IPS DF 6.9 (cell line): ENCODE measurements at places on chromosomes 4 and X.

DNA sequence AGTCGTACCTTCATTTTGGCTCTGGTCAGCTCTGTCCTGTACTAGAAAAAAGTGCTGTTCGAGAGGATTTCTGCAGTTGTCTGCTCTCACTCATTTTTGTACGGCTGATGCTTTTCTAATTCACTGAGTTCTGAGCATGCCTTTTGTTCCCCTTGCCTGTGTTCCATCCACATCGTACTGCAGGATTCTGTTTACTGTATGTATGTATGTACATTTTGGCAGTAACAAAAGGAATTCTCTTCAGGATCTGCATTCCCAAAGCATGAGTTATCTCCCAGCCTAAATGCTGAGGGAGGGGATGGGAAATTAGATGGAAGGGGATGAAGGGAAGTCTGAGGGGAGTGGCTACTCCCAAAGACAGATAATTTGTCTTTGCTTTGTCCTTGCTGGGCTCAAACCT, 87.6 kb downstream of the GBA3 start:
- H3K4me1 ChIP-seq, result no peaks in the 10 kb centered on the region
- no peak overlapping the region for H3K4me3 ChIP-seq
- DNase-seq, result no peak
- no peaks in the 10 kb centered on the region for H3K36me3 ChIP-seq

GRCh38 chr4:165972747-165973146, 99.7 kb downstream of the TLL1 start:
- no peak overlapping the region for H3K27ac ChIP-seq
- H3K4me3 ChIP-seq, result no peak overlapping the region
- no peaks in the 10 kb centered on the region for H3K4me1 ChIP-seq
- no peaks in the 10 kb centered on the region for H3K36me3 ChIP-seq

DNA sequence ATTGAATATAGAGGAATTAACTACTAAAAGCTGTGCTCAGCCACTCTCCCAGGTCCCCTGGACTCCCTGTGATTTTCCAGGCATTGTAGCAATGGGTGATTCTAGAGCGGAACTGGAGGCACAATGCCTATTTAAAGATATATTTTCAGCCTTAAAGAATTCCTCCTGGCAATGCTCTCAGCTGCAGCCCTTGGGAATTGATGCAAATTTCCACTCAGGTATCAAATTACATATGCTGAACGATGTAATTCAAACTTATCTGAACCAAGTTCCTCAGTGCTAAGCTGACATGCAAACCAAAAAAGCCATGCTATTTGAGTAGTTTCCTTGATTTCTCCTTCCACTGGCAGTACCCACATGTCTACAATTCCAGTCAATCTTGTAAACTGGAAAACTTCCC, 86.3 kb upstream of the GABRA3 start:
- no peak overlapping the region for H3K4me3 ChIP-seq
- H3K4me1 ChIP-seq, result no peaks in the 10 kb centered on the region
- H3K27me3 ChIP-seq, result no peaks in the 10 kb centered on the region
- no peak overlapping the region for H3K27ac ChIP-seq

DNA sequence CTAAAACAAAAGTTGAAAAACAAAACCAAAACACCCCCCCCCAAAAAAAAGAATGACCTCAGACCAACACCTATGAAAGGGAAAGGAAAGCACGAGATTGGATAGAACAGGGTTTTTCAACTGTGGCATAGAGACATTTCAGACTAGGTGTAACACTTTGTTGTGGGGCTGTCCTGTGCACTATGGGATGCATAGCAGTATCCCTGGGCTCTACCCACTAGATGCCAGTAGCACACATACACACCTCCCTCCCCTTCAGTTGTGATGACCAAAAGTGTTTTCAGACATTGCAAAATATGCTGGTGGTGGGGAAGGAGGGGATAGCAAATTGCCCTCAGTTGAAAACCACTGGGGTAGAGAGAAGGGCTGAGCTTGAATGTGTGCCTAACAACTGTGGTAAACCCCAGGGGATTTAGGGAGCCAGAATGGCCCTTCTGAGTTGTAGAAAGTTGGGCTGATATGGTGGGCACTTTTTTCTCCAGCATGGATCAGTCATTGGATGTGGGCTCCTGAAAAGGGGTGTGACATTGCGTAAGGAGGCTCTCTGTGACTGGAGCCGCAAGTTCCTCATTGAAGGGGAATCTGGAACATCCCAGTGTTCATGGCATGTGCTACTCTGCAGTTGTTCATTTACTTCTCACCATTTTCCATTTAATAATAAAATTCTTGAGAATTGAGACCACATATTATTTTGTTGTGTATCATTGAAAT, 8.8 kb upstream of the GEMIN8 start:
- H3K27me3 ChIP-seq, result no peaks in the 10 kb centered on the region
- no peak overlapping the region for H3K27ac ChIP-seq
- no peaks in the 10 kb centered on the region for H3K4me1 ChIP-seq

DNA sequence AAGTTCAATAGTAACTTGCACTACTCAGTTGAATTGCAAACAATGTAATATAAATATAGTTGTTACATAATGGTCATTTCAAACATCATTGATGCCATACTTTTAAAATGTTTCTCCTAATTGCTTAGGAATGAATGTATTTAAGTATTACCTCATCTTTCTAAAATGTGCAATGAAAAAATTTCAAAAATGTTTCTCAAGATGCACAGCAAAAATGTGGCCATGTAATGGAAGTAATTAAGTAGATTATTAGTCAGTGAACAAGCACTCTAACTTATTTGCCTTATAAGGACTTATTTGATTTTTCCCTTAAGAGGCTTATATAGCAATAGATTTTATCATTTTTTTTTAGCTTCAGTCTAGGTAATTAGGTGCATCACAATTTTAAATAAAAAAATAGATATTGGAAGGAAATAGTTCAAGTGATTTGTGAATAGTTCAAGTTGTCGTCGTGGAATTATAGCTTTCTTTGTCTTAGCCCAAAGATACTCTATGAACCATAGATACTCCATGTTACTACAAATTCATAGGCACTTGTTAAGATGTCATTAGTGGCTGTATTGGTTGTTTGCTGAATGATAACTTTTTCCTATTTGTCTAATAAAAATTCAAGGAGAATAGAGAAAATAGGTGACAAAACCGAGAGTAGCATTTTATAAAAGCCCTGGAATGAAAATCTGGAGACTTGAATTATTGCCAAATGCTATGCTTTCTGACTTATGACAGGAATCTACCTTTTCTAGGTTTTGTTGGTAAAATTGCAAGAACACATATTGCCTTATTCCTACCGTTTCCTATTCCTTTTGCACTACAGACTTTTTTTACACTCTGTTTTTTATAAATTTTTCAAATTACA, 118.5 kb downstream of the TLL1 start:
- H3K4me3 ChIP-seq, result no peak overlapping the region
- H3K36me3 ChIP-seq, result no peaks in the 10 kb centered on the region
- no peak overlapping the region for H3K27ac ChIP-seq

DNA sequence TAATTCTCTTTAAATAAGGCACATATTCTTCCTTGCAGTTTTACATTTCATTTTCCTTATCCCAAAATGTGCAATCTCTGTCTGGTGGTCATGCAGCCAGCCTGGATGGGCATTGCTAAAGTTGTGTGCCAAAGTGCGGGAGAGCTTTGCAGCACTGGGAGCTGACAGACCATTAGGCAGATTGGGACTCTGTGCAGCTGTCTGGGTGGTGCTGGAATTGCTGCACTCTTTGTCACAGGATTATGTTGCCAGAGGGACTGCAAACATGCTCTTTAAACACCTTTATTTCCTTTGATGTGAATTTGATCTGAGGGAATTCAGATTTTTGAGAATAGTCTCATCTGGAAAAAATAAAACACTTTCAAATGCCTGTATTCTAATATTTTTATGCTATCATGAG, 956.2 kb upstream of the DIAPH2 start:
- no peaks in the 10 kb centered on the region for H3K4me1 ChIP-seq
- no peaks in the 10 kb centered on the region for H3K36me3 ChIP-seq
- no peaks in the 10 kb centered on the region for H3K27me3 ChIP-seq
- no peak for DNase-seq

GRCh38 chrX:15497865-15498264, 2.7 kb upstream of the BMX start:
- H3K27ac ChIP-seq, result no peak overlapping the region
- no peaks in the 10 kb centered on the region for H3K4me1 ChIP-seq
- peak; percentile 16 for DNase-seq
- no peaks in the 10 kb centered on the region for H3K27me3 ChIP-seq

GRCh38 chrX:9416562-9417348, 48.1 kb upstream of the TBL1X start:
- no peak overlapping the region for H3K4me3 ChIP-seq
- H3K4me1 ChIP-seq, result no peaks in the 10 kb centered on the region
- DNase-seq, result no peak

DNA sequence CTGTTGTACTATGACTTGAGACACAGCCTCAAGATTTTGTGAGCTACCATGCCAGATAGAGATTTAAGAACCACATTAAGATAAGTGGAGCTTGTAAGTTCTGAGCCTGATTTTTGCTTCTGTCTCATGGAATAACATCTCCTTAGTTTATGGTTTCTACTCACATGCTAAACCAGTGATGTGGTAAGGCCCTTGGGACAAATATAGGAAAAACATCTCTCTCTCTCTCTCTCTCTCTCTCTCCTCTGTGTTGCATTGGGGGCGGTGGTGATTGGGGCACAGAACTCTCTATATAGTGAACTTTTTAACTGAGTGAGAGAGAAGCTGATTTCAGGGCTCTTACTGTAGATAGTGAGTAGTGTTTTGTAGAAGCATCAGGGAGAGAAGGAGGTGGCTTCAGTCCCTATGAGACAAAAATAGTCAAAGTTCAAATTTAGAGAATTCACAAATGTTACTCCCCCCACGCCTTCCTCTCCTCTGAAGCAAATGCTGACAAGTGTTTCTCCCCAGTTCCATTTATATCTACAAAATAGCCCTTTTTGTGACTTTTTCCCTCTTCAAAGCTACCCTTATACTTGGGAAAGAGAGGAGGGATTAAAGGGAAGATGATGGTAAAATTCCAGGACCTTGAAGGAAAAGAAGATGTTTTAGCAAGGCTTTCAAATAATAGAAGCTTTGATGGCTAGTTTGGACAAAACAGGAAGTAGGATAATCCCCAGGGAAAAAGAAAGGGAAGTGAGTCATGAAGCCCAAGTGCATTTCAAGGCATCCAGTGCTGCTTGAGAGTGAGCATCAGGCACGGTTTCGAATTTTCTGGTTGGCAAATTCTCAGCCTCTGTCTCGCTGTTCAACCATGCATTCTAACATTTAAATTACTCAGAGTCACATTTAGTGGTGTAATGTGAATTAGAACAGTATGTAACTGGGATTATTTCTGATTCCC, 134.3 kb upstream of the AP1S2 start:
- no peaks in the 10 kb centered on the region for H3K4me1 ChIP-seq
- H3K27me3 ChIP-seq, result no peaks in the 10 kb centered on the region
- no peak overlapping the region for H3K4me3 ChIP-seq
- DNase-seq, result no peak
